ENCODE measurements at places on chromosomes 7 and 10.
A peak's percentile ranks its signal among the peaks of the same experiment; 100 is the strongest.

GRCh38 chr7:123782071-123782798 is 33.4 kb upstream of the WASL start:
- DNase-seq: no peak

GRCh38 chr7:119684763-119685162 is 588.2 kb upstream of the KCND2 start:
- DNase-seq: no peak

GRCh38 chr7:159207393-159207792 is 62.7 kb upstream of the VIPR2 start:
- no peak for DNase-seq

DNA sequence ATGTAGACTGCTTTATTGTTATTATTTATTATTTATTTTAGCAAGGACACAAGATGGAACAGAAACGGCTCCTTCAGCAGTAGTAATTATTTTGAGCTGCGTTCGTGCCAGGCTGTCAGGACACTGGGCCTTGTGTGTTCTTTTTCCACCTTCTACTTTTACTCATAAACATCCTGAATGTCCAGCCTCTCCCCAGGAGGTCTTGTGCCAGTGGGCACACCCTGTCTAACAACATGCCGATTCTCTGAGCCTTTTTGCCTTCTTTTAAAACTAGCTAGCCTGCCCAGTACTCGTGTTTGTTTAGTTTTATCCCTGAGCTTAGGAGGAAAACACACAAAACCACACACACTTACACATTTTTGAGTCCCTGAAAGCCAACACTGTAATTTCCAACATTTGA is 1.2 kb downstream of the SCIN start:
- no peak for DNase-seq

- no peak for DNase-seq
Measured at GRCh38 chr10:14553448-14553847, 221.2 kb downstream of the FAM107B start.

GRCh38 chr7:36717586-36717985 is 6.7 kb downstream of the AOAH start:
- DNase-seq: no peak

- DNase-seq: no peak
Measured at GRCh38 chr7:149720372-149721083, 52.9 kb downstream of the ZNF467 start.

- no peak for DNase-seq
Measured at GRCh38 chr7:97272237-97272975, 154.9 kb downstream of the SDHAF3 start.

DNA sequence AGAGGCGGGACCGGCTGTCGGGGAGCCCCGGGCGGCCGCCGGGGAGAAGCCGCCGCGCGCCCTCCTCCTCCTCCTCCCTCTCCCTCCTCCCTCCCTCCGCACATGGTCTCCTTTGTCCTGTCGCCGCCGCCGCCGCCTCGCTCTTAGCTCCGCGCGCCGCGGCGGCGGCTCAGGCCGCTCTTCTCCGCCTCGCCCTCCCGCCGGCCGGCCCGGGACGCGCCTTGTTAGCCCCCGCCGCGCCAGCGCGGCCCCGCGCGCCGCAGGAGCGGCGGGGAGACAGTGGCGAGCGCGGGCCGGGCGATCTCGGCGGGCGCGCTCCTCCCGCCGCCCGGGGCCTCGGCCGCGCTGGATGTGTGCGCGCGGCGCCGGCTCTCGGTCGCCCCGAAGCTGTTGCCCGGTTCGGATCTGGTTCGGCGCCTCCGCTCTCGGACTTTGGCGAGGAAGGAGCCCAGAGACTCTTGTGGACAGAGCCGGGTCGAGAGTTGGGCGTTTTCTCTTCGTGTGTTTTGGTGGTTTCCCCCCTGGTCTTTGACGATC is 437.4 kb upstream of the GALNT17 start:
- no peak for DNase-seq

DNA sequence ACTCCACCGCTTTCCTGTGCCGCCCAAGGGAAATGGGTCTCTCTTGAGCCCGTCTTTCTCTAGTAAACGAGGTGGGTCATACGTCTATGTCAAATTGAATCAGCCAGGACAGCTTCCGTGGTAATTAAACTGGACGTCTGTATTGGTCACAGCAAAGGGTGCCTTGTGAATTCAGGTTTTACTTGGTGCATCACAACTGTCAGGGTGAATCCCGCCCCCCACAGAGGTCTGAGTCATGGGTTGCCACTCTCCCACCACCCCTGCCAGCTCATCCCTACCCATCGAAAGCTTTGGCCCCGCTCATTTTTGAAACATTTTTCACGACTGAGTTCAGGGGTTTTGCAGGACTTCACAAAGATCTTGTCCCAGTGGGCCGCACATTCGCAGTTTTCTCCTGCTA is 8.0 kb upstream of the SP8 start:
- DNase-seq: no peak

DNA sequence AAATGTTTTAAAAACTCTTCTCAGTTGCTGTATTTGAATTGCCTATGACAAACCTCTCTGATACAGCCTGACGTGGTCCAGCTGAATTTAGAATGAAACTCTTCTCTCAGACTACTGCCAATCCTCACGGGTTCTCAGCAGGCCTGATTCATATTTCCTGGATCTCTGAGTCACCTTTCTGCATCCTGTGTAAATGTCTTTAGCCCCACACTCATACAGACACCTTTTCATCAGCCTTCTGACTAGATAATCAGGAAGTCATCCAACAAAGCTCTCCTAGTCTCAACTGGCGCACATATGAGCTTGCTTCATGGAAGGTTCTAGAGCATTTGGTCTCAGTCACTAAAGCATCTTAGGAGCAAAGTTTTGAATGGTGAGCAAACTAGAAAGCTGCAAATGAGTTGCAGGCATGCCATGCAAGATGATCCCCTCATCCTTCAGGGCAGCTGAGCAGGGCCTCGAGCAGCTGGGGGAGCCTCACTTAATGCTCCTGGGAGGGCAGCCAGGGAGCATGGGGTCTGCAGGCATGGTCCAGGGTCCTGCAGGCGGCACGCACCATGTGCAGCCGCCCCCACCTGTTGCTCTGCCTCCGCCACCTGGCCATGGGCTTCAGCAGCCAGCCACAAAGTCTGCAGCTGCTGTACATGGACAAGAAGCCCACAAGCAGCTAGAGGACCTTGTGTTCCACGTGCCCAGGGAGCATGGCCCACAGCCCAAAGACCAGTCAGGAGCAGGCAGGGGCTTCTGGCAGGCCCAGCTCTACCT is 182.8 kb downstream of the ARHGAP12 start:
- peak; percentile 31 for DNase-seq

DNA sequence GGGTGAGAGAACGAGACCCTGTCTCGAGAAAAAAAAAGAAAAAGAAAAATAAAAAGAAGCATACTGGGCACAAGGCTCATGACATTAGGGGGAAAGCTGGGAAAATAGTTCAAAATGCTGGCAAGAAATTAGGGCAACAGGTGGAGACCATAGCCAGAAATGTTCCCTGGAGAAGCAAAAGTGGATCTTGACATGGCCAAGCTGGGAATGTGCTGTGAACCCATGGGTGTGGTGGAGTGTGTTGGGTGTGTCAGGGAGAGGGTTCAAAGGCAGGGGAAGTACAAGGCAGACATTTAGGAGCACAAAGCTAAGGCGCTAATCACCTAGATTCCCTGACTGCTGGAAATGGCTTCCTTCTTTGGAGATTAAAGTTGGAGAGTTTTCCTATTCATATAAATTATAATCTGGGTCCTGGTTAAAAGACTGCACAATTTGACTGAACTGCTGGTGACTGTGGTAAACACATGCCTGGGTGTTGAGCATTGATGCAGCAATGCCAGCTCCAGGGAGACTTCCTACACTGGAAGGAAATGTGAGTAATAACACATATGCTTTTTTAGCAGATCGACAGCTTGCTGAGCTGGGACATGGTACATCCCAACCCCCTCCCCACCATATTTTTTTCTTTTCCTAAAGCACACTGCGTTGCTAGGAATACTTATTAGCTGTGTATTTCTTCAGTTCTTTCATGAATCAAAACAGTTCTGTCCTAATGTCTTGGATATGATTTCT is 70.1 kb upstream of the ARHGAP21 start:
- no peak for DNase-seq

GRCh38 chr7:12761691-12762090 is 74.3 kb downstream of the ARL4A start:
- DNase-seq: no peak

DNA sequence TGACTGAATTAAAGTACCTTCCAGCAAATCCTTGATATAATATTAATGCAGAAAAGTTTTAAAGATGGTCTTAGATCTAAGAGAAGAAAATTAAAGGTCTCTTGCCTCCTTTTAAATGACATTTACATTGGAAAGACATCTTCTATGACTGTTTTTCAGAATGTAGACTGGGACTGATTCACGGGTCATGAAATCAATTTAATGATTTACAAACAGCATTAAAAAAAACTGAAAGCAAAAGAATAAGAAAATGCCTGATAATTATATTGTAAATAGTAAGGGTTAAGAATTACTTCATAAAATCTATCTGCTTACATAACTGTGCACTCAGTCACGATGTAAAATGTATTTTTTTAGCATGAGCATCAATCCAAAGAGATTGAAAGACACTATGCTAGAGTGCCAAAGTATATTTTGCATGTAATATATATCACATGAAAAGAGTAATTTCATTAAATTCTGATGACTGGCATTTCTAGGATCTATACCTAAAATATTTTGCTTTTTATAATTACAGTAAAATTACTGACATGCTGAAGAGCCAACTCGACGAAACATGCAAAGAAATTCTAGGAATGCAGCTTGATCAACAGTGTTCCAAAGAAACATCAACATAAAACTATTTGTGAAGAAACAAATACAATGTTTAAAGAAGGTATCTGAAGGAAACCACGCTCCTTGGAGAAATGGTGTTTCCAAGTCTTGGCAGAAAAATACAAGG is 35.1 kb downstream of the RTKN2 start:
- no peak for DNase-seq

DNA sequence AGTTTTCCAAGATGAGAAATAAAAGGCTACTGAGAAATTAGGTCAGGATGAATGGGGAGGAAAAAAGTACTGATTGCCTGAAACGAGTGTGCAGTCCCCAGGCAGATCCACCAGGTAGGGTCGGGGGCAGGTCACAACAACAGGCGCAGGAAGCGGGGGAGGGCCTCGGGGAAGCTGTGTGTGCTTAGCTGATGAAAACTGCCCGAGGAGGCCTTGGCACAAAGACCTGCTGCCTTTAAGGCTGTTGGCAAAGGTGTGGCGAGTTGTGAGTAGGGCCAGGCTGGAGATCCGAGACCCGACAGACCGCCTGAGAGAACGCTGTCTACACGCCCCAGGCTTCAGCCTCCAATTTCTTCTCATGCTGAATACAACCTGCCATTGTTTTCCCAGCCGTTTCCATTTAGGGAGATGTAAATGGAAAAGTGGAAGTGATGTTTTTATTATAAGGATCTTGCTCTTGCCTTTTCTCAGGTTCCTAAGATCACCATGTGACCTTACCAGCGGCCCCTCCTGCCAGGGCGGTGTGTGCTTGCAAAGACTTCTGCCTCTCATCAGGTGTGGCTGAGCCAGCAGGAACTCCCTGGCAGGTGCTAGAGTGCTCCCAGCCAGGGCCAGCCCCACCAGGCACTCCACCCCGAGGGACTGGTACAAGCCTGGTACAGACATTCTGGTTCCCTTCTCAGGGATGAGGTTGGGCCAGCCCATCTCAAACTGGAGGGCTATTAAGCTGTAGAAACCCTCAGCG is 60.8 kb downstream of the DLG5 start:
- no peak for DNase-seq

- no peak for DNase-seq
Measured at GRCh38 chr10:32149252-32149955, 93.2 kb upstream of the KIF5B start.

GRCh38 chr7:3380886-3381685 is 80.0 kb downstream of the SDK1 start:
- DNase-seq: no peak

GRCh38 chr7:51080622-51081269 is 235.9 kb downstream of the COBL start:
- DNase-seq: no peak

GRCh38 chr7:8871716-8872115 is 438.3 kb downstream of the NXPH1 start:
- DNase-seq: no peak

GRCh38 chr7:127252778-127253280 is at the start of gene GRM8:
Gene GRM8 (minus strand): TSS chr7:127252941.
- DNase-seq: no peak

- DNase-seq: no peak
Measured at GRCh38 chr10:100970076-100970913, 991 bp downstream of the SEMA4G start.

DNA sequence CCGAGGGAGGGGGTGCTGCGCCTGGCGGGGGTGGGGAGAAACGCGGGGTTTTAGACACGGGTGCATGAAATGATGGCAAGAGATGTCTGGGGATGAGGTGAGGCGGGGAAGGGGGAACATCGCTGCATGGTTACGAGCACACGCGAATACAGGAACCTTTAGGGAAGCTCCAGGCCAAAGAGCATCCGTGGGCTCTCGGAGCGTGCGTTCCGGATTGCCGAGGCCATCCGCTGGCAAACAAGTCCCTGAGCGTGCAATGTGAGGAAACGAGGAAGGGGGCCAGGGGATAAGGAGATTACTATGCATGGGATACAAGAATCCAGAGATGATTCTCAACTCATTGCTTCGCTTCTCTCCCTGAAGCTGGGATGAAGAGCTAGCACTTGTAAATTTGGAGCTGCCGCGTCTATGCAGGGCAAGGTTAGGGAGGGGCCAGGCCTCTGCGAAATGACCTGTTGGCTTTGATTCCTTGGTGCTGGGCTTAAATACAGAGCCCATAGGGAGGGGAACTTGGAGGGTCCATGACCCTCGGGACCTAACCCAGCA is 520 bp upstream of the WNT2 start:
- DNase-seq: no peak

GRCh38 chr7:111113263-111114017 is 22.5 kb downstream of the LRRN3 start:
- no peak for DNase-seq

DNA sequence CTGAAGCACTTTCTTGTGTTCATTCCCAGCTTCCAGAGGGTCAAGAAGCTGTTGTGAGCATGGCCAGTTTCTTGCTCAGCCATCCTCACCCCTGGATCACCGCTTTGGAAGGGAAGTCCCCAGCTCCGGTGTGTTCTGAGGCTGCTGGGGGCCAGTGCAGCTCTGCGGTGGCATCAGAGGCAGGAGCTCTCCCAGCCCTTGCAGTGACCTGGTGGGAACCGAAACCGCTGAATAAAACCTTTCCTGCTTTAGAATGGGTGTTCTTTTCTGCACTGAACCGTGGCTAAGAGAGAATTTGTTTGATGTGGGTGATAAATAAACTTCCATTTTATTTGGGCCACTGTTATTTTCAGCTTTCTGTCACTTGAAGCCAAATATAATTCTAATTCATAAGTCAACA is 450.9 kb upstream of the VSTM2A start:
- no peak for DNase-seq

DNA sequence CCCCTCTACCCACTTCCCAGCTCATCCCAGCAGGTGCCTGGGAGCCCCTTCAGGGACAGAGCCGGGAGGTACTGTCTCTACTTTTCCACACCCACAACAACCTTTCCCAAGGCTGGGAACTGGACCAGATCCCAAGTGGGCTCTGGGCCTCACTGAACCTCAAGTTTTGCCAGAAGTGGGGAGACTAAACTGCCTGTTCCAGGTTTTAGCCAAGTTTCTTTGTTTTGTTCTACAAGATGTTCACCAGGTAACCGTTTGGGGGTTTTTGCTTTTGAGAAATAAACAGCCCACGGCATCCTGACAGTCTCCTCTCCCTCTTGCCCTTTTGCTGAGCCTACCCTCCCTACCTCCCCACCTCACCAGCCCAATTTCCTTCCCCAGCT is 10.6 kb upstream of the EMX2 start:
- no peak for DNase-seq

GRCh38 chr10:71486484-71487114 is 89.9 kb downstream of the CDH23 start:
- DNase-seq: no peak

GRCh38 chr10:29470355-29470705 is 164.4 kb downstream of the SVIL start:
- DNase-seq: no peak
